ENCODE measurements at places on chromosomes 3 and 15.

DNA sequence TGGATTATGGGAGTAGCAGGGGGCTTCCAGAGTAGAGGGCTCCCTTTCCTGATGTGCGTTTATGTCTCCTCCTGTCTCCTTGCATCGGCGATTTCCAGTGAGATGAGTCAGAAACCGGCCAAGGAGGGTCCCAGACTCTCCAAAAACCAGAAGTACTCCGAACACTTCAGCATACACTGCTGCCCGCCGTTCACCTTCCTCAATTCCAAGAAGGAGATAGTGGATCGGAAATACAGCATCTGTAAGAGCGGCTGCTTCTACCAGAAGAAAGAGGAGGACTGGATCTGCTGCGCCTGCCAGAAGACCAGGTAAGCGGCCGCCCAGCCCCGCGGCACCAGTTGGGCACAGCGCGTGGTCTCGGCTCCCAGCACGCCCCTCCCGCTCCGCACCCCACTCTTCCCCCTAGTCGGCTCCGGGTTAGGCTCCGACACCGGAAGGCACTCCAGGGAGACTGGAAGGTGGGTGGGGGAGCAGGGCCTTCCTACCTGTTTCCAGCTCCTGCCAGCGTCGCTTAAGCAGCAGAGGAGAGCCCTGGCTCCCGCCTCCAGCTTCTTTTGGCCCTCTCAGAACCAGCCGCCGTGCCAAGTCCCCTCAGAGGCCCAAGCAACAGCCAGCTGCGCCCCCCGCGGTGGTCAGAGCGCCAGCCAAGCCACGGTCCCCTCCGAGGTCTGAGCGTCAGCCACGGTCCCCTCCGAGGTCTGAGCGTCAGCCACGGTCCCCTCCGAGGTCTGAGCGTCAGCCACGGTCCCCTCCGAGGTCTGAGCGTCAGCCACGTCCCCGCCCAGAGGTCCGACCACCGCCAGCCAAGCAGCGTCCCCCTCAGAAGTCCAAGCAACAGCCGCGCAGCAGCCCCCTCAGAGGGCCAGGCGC, 34.7 kb downstream of the MOBP start:
- peak; percentile 4 for DNase-seq

GRCh38 chr3:135809021-135809634, 156.4 kb upstream of the PPP2R3A start:
- no peak for DNase-seq

DNA sequence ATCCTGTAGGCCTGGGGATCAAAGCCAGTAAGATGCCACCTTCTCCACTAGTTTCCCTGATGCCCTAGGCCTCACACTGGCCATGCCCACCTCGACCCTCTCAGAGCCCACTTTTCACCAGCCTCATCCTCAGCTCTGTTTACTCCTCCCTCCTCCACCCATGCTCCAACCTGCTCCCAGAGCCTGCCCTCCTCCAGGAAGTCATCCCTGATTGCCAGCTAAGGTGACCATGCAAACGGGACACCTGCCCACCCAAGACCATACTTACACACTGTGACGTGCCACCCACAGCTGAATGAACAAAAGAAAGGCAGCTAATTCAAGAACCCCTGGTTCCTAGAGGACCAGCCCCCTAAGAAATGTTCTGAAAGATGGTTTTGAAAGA, 9.1 kb downstream of the PLCD1 start:
- DNase-seq = no peak

- DNase-seq = no peak
These were observed 230.7 kb upstream of the SLCO3A1 start for GRCh38 chr15:91622711-91623342.

GRCh38 chr15:94080416-94080815, 150.9 kb upstream of the MCTP2 start:
- peak; percentile 51 for DNase-seq

GRCh38 chr3:5217824-5218595, 30.5 kb downstream of the EDEM1 start:
- DNase-seq = no peak

- DNase-seq = no peak
These were observed 78.4 kb upstream of the RAD18 start for GRCh38 chr3:9041626-9042025.

- no peak for DNase-seq
These were observed 23.1 kb downstream of the TRAK1 start for GRCh38 chr3:42114130-42114725.

DNA sequence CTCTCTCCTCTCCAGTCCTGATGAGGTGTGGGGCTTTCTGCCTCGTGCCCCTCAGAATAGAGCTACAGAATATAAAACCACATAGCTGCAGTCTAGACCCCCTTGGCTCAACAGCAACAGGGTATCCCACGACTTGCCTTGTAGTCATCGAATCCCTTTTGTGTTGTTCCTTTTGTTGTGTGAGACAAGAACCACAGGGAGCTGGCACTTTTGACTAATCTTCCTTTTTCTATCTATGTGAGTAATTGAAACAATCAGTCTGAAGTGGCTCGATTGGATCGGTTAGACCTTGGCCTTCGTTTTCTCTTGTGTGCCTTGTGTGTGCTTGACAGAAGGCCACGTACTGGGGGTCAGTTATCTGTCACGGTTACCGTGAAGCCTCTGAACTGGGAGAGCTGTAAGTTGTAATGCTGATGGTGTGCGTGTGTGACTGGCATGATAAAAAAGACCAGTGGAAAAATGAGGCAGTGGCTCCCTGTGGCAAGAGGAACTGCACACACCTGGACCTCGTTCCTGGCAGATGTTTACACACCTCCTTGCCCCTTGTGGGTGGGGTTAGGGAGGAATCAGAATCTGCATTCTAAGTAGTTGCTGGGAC, 23.2 kb upstream of the IQCF6 start:
- DNase-seq = no peak

GRCh38 chr3:27415202-27415601, 46.0 kb upstream of the NEK10 start:
- no peak for DNase-seq

GRCh38 chr3:15778332-15778858, 19.4 kb downstream of the ANKRD28 start:
- DNase-seq = no peak

- no peak for DNase-seq
These were observed 580.4 kb downstream of the VGLL3 start for GRCh38 chr3:86410587-86410986.

GRCh38 chr15:101573951-101574350, 78.2 kb downstream of the TM2D3 start:
- DNase-seq = no peak

DNA sequence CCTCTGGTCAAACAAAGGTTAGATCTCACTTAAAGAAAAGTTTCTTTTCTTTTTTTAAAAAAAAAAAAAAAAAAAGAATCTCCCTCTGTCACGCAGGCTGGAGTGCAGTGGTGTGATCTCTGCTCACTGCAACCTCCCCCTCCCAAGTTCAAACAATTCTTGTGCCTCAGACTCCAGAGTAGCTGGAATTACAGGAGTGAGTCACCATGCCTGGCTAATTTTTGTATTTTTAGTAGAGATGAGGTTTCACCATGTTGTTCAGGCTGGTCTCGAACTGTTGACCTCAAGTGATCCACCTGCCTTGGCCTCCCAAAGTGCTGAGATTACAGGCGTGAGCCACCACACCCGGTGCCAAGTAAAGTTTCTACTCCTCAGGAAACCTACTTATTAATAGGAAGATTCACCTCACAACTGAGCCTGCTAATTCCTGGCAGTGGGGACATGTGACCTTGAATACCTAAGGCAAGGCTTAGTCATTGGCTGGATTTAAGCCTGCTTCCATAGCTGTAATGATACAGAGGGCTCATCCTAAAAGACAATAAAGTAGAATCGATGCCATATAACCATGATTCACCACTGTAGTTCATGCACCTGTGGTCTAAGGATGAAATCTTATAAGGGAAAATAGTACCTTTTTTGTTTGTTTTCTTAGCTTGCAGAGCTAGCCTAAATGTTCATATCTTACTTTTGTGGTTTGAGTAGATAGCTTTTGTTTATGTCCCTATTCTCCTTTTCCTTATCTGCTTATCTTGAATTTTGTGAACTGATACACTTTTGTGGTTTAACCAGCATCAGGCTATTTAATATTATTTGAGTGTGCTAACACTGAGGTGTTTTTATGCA, 24.8 kb upstream of the RBMS3 start:
- DNase-seq = peak; percentile 44

DNA sequence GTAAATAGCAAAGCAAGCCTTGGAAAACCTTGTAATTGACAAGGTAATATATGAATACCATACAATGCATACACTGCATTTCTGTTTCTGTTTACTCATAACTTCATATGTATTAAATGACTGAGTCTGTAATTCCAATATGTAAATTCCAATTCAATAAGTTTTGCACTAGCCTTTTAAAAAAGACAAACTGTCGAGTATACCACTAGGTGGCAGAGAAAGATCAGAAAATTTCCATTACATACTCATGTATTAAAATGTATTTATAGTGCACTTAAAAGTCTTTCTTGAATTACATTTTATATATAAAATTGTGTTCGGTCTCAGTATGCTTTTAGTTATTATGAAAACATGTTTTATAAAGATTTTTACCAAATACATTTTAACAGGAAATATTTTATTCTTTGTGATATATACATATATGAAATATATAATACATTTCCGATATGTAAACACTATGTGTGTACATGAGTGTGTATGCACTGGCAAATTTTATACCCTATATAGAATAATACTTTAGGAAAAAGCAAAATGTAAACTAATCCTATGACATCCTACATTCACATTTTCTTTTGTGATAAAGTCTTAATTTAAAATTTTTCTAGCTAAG, 216.8 kb downstream of the VGLL3 start:
- DNase-seq = peak; percentile 14

- no peak for DNase-seq
These were observed 42.2 kb downstream of the POC1A start for GRCh38 chr3:52112056-52112455.

- no peak for DNase-seq
These were observed 29.6 kb upstream of the CSTA start for GRCh38 chr3:122295266-122296062.

DNA sequence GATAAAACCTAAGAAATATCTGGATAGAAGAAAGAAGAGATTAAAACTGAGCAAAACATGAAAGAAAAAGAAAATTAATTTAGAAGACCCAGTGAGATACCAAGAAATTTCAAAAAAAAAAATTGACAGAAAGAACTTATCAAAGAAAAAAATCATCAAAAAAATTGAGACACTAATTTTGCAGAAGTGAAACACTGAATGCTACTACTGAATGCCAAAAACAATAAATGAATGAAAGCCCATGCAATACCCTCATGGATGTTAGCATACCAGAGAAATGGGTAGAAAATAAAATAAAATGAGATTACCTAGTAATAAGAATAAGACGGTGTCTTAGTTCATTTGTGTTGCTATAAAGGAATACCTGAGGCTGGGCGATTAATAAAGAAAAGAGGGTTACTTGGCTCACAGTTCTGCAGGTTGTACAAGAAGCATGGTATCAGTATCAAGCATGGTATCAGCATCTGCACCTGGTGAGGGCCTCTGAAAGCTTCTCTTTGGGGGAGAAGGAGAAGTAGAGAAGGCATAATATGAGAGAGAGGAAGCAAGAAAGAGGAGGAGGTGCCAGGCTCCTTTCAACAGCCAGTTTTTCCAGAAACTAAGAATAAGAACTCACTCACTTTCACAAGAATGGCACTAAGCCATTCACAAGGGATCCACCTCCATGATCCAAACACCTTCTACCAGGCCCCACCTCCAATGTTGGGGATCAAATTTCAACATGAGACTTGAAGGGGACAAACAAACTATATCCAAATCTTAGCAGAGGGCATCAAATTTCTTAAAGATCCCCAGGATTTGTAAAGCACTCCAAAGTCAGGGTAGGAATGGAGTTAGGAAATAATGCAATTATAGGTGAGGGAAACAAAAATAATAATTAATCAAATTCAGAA, 73.2 kb downstream of the BTLA start:
- no peak for DNase-seq

DNA sequence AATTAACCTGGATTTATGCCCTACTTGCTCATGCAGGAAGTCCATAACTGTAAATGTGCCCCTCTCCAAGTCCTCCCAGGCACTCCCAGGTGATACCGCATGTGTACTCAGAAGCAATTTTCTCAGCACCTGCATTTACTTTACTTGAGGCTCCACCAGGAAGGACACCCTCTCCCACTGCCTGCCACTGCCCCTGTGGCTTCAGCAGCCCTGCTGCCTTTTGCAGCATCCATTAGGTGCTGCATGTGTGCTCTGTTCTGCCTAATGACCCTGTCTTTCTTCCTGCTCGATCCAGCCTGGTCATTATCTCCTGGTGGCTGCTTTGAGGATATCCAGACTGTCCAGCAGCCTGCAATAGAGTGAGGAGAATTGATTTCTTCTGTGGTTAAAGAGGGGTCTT, 107.6 kb upstream of the SEMA6D start:
- DNase-seq = no peak

DNA sequence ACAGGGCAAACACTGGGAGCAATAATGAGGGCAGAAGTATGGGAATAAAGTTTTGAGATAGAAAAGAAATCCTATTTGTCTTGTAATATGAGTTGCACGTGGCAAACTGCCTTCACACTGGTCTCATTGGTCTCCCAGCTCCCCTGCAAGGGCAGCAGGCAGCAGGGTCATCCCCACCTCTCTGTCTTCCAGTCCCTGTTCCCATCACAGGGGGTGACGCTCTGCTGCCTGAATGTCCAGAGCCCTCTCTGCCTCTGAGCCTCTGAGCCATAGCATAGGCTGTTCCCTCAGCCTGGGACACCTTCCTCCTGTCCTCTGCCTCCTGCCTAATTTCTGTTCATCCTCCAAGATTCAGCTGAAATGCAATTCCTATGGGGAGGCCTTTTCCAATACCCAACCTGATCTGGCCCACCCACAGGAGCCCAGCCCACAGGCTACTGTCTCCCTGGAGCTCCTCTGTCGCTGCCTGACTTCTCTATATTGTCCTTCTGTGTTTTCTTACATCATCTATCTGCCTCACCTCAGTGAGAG, 12.1 kb upstream of the SKOR1 start:
- DNase-seq = no peak

- DNase-seq = no peak
These were observed 113.2 kb downstream of the TCF12 start for GRCh38 chr15:57031605-57032004.

DNA sequence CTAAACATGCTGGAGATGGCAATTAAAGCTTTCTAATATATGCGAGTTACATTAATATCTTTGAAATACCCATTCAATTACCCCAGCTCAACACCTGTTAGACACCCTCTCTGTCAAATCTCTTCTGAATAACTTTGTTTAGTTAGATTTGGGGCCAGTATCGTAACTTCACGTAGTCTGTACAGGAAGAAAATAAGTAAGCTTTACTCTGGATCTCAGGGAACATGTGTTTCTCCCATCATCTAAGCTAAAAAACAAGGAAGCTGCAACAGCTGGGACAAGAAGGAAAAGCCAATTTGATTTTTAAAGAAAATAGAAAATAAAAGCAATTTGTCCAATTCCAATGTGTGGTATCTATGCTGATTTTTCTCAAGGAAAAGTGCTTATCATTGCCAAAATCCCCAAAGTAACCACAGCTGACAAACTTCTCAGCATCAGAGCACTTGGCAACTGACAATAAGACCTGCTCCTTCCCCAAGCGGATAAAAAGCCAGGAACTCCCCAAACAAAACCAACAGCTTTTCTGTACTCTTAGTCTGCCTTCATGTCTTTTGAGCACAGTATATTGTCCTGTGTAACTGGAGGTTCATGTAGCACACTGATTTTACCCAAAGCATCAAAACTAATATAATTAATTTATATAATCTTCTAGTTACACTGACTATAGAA, 279.1 kb downstream of the ZBTB20 start:
- no peak for DNase-seq

GRCh38 chr15:57861034-57861638, 154.6 kb downstream of the POLR2M start:
- peak; percentile 83 for DNase-seq

GRCh38 chr15:74330861-74331408, 36.5 kb downstream of the CYP11A1 start:
- DNase-seq = no peak
